Endothelial cell of umbilical vein (primary cell): ENCODE measurements at places on chromosomes 7 and 10. TPM values are rescaled to one million over a fixed set of nuclear protein-coding genes. Genes with fewer than 3 reads are reported as not detected.

VIPR2 gene
- total RNA-seq: not detected in 2 replicates

DNA sequence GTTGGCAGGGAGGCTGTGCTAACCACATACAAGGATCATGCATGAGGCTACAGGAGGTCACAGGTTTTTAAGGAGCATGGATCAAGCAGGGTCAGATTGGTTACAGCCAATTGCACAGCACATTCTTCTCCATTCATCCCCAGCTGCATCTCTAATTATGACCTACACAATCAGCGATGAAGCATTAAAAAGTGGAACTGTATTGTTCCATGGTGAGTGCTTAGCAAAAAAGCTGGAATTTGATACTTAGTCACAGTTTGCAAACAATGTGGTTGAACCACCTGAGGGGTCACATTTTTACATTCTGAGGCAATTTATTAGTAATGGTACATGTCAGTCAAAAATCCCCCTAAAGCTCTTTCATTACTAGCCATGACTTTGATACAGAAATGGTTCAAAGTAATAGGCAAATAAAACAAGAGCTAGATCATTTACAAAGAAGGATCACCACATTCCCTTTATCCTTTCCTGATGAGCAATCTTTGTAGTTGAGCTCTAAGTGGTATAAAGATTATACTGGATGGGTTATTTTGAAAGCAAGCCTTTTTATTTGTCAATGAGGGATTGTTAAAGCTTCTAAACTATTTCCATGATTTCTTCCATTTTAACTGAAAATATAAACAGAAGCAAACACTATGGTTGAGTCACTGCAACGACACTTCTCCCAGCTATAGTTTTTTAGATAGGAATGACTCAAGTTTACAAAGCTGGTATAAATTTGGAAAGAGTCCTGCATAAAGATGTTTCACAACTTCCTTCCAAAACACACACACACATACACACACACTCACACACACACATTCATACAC, 217.8 kb upstream of the SEMA3A start:
- DNase-seq: peak; percentile 61

GRCh38 chr7:157709531-157710251, 372.9 kb downstream of the DNAJB6 start:
- no peak for DNase-seq

DNA sequence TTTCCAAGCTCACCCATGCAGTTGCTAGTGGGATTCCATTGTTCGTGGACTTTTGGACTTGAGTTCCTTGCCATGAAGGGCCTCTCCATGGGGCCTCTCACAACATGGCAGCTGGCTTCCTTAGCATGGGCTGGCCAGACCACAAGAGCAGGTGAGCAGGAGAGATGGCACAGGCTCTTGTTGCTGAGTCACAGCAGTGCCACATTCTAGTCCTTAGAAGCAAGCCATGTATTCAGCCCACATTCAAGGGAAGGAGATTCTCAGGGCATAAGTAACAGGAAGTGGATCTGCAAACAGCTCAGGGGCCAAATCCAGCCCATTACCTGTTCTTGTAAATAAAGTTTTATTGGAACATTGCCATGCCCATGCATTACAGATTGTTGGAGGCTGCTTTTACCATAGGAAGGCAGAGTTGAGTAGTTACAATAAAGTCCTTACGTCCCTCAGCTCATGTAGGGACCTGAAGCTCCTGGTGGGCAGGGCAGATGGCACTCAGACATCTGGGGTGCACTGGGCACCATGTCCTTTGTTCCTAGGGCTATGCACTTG, 481.5 kb upstream of the FOXK1 start:
- DNase-seq: no peak

DNA sequence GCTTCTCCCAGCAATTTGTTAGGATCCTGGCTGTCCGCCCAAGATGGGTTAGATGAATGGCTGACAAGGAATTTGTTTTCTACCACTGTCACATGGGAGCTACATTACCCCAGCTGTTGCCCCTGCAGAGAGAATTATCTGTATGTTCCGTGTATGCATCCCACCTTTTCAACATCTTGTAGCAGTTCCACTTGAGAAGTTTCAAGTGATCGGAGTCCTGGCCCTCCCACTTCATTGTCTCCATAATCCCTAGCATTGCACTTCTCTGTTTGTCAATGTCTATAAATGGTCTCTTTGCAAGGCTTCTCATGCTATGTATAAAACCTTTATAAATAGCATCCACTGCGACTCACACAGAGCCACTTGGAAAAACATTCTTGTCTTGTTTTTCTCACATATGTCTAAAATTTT, 972.5 kb downstream of the CNTNAP2 start:
- no peak for DNase-seq

DNA sequence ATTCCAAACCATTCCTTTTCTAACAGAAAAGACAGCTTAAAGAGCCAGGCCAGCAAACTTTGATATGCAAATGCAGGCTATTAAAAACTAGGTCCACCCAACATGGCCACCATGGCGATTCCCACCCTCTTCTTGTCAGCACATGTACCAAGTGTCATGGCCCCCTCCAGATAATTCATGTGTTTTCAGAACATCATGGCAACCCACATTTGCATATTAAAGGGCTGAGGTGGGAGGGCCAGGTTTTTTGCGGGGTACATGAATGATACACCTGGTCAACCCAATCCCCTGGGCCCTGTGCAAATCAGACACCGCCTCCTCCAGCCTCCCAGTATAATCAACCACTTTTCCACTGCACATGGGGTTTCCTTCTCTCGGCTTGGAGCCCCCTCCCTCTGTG, 965 bp upstream of the ERVW-1 start:
- DNase-seq: no peak

DNA sequence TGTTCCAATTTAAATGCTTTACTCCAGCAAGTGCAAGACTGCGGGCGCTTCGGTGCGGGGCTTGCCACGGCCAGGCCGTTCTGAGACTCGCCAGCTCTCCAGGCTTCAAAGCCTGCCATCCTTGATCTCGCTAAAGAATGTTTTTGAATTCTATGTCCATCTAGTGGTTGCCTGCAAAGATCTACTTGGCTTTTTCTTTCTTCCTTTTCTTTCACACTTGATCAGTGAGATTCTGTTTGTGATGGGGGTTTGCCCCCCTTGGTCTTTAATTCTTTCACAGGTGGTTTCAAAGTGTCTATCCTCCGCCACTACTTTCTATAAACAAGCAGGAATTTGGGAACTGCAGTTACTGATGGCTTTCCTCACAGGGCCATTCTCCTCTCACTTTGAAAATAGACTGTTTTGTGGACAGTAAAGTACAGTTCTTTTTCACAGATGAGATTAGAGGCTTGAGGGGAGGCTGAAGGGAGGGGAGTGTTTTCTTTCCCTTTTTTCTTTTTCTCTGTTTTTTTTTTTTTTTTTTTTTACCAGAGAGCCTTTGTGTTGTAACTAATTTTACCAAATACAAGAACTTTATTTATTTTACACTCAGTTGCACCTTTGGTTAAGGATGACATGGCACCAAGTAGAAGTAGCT, 15.2 kb upstream of the FBXW4 start:
- DNase-seq: peak; percentile 36

DNA sequence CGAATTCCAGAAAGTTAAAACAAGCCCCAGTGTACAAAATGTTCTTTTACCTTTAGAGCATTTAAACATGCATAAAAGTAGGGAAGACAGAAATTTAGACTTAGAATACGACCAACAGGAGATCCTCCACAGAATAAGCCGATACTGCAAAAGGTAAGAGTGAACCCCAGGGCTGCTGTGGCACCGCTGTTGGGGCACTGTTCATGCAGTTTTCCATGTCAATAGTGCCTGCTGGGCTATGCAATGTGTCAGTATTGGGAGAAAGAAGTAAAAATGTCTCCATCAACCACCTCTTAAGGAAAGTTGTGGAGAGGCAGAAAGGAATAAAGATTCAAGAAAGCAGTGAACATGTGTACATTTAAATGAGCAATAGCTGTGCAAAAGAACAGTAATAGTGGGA, 326.5 kb upstream of the SEMA3C start:
- DNase-seq: no peak
